ENCODE measurements at places on chromosomes 16 and 17.

DNA sequence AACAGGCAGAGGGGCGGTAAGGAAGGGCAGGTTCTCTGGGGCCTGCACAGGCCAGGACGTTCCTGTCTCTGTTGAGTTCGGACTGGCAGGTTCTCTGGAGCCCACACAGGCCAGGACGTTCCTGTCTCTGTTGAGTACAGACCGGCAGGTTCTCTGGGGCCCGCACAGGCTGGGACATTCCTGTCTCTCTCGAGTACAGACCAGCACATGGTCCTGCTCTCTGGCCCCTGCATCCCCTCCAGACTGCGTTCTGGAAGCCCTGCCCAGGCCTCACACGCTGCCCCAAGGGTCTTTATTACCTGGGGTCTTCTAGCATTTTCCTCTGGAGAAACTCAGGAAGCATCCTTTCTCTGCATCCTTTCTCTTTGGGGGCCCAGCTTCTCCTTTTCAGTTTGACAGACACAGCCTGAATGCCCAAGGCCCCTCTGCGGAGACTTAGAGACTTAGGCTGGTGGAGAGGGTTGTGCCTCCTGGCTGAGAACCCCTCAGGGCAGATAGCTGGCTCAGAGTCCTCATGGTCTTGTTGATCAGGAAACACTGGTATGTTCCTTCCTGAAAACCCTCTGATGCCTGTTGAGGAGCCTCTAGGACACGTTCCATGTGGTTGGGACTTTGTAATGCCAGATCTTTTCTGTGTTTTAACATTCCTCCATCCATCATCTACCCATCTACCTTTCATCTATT lies 18.0 kb upstream of the GSE1 start:
- no peak for ATAC-seq

GRCh38 chr16:2770057-2770951 lies 6.8 kb downstream of the ELOB start:
- ATAC-seq: peak; percentile 12

DNA sequence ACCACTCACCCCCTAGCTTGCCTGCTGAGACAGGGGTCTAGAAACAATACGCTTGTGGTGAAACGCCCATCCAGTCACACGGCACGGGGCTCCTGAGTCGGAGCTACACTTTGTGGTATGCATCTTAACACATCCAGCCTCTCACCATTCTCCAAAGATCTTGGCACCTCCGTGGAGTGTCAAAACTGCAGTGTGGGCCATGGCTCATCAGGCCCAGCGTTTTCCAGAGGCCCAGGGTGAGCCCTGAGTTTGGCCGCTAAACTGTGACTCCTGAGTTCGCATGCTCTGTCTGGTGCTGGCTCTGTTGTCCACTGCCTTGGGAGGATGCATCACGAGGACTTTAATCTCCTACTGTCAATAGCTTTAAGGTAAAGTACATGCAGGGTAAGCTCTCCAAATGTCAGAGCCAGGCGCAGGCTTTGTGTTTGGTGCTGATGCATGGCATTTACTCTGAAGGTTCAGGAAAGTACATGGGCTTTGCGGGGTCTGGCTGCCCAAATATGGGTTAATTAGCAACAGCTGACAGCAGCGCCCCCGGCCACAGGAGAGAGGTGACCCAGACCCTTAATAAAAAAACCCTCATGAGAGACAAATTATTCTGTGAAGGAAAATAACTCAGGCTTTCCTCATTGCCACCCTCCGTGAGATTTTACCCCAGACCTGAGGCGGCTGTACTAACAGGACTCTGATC lies 118.4 kb downstream of the CCDC182 start:
- no peak for ATAC-seq

DNA sequence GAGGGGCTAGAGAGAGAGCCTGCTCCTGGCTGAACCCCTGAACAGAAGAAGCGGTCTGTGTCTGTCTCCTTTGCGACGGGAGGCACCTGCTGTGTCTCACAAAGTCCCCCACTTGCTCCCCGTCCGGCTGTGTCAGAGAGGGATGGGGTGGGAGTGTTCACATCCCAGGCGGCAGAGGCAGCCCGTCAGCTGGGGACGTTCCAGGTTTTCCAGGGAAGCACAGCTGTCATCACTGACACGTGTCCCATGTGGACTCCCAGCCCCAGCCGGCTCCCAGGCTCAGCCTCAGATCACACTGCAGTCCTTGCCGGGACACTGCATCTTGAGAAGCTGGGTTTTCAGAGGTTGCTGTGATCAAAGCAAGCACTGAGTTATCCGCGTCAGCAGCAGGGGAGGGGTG lies 1.6 kb downstream of the TELO2 start:
- ATAC-seq: no peak

DNA sequence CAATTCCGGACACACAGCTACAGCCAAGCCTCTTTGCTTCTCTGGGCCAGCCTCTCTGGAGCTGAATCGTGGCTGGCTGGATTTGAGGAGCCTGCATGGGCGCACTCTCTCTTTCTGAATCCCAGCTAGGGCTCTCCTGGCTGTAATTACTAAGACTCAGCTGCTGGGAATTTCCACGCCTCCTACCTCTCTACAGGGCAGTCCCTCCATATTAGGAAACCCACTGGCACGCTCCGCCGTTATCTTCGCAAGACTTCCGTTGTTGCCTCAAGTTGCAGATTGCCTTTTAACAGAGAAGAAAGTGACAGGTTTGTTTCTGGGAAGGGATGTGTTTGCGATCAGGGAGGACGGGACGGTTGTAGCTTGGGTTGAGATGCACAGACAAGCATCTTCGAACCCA lies 188.4 kb upstream of the NLRP1 start:
- no peak for ATAC-seq

- no peak for ATAC-seq
These were observed 5.6 kb downstream of the AKAP1 start for GRCh38 chr17:57090560-57091185.

DNA sequence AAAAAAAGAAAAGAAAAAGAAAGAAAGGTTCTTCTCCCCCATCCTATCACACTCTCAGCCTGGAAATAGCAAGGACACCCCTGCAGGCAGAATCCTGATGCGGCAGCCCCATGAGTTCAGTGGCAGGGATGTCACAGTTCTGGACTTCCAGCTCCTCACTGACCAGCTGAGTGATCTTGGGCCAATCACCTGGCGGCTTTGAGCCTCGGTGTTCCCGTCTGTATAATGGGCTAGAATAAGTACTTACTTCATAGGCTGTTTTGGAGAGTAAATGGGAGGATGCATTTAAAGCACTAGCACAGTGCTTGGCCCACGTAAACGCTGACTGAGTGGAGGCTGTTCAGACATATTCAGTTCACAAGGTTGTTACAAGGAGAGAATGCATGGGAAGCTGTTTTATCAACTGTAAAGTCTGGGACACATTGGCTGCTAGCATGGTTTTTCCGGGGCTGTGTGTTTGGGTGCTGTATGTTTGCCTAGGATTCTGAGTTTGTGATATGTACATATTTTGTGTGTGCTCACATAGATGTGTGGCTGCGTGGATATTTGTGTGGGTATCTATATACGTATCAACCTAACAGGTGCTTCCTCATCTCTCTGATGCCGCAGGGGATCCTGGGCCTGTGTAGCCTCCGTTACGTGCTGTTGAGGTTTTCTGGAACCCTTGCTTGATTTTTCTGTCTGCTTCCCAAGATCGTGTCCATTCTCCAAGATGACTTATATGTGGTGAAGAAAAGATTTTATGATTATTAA lies 3.4 kb downstream of the BHLHA9 start:
- ATAC-seq: no peak

DNA sequence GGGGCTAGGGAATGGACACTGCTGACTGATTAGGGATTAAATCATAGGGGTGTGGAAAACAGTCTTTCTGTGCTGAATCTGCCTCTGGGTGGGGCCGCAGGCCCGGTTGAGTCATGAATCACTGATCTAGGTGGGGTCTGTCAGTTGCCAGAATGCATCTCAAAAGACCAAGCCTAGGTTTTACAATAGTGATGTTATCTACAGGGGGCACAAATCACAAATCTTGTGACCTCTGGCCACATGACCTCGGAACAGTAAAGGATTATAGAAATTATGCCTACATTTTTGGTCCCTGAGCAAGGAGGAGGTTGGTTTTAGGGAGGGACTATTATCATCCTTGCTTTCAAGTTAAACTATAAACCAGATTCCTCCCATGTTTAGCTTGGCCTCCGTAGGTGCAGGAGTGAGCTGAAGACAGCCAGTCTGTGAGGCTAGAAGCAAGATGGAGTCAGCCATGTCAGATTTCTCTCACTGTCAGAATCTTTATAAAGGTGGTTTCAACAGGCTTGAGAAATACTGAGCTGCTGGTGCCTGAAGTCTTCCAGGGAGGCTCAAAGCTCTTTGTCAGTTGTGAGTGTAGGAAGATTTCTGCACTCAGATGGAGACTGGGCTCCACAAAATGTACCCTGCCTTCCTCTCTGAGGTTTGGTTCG lies 12.9 kb downstream of the GNGT2 start:
- no peak for ATAC-seq

GRCh38 chr17:48456589-48456988 lies 26.6 kb upstream of the SKAP1 start:
- no peak for ATAC-seq

GRCh38 chr16:1244881-1245280 lies 4.4 kb downstream of the TPSAB1 start:
- ATAC-seq: peak; percentile 41

DNA sequence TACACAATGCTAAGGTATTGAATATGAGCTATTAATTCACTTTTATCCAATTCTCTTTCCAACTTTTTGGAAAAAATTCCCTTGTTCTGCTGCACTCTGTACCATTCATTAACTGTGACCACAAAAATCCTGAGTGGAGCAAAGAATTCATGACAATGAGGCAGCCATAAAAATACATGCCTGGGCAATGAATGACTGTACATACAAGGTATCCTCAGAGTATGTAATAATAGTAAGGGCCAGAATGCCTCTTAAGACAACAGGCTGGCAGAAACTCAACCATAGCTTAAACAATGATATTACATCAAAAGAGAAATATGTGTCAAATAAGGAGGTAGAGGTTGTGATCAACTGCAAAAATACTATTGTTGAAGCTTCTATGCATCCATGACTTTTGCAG lies 74.7 kb upstream of the CA10 start:
- ATAC-seq: no peak

DNA sequence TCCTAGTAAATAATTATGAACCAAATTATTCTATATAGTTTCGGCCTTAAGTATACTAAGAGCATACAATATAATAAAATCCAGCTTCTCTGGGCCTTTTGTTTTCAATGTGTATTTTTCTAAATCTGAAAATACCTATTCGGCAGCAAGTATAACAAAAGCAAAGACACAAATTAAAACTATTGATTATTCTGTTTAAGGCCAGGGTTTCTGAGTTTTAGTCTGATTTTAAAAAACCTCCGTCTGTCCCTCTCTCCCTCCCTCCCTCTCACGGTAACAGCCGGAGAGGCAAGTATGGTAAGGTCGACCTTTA lies 1.5 kb downstream of the TOB1 start:
- no peak for ATAC-seq

DNA sequence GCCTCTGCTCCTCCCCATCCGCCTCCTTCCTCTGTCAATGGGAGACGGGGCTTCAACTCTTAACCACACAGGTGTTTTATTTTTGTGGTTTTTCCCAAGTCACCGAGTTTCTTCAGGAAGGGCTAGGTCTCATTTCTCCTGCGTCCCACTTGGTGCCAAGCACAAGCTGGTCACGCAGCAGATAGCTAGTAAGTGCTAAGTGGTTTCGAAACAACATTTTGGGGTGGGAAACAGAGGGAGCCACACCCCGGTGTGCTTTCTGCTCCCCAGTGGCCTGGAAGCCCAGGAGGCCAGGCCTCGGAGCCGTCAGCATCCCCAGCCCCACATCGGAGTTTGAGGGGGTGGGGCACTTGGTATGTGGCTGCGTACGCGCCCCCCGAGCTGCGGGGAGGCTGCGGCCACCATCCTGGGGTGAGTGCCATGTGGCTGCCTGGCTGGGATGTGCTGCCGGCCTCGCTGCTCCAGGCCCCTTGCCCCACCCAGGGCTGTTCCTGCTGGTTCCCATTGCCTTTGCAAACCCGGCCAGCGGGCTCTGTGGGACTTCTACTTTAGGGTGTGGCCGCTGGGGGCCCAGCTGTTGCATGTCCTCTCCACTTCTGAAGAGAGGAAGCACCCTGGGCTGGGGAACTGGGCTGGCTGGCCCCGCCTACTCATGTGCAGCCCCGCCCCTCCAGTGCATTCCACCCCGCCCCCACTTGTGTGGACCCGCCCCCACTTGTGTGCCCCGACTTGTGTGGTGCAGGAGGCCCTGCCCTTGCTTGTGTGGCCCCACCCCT lies 55.6 kb downstream of the BAIAP2 start:
- ATAC-seq: no peak

- peak; percentile 85 for ATAC-seq
These were observed 98.0 kb downstream of the CDK5R1 start for GRCh38 chr17:32584792-32585191.

DNA sequence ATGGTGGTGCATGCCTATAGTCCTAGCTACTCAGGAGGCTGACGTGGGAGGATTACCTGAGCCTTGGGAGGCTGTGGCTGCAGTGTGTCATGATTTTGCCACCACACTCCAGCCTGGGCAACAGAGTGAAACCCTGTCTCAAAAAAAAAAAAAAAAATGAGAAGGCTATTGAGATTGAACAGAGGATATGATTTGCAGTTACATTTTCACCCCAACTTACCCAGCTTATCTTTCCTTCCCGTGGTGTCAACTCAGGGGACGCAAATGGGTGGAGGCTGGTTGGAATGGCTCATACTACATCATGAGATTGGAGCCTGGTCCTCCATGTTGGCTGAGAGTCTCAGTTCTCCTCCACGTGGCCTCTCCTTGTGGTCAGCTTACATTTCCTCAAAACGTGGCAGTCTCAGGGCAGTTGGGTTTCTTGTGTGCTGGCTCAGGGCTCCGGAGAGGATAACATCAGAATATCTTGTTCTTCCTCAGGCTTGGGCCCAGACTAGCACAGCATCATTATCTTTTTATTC lies 17.2 kb upstream of the NSMCE1 start:
- no peak for ATAC-seq

- ATAC-seq: peak; percentile 48
These were observed 3.6 kb downstream of the PNMT start for GRCh38 chr17:39671651-39672521.

DNA sequence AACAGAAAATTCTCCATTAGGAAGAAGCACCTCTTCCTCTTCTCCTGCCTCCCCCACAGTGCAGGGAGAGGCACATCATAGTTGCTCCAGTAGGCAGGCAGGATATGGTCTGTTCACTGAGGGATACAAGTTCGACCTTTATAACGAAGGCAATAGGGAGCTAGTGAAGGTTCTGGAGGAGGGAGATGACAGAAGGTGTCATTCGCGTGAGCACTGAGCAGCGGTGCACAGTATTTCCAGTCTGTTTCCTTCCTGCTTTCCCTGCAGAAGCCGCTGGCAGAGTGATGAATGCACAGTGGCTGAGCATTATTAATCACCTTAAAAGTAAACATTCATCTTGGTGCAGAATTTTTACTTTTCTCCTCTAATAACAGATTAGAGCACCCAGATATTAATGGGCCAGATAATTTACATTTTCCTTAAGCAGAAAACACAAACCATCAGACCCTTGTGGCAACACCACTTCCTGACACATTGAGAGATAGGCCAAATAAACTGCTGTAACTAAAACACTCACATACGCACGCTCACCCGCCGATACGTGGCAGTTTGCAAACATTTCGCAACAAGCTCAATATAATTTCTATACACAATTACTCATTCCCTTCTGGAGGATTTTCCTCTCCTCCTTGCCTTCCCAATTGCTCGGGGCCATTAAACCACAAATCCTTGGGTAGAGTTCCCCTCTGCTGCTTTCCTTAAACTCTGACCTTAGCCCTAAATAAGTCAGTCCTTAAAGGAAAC lies 69.5 kb downstream of the AIPL1 start:
- ATAC-seq: no peak

All from SK-N-SH treated with all-trans-retinoic acid at 6 μM for 48 hours (cell line).